Stimulated activated CD8-positive, alpha-beta memory T cell treated with anti-CD3 and anti-CD28 coated beads, Interleukin-7, amount 100 ng/mL, for 1 hour (primary cell): ENCODE measurements at places on chromosomes 13 and 19.

- DNase-seq, result no peak
Observed at GRCh38 chr13:51681037-51681678, 96.9 kb downstream of the WDFY2 start.

GRCh38 chr13:79591493-79591892, 110.5 kb downstream of the NDFIP2 start:
- DNase-seq, result no peak

GRCh38 chr13:109251956-109252355, 534.4 kb downstream of the IRS2 start:
- no peak for DNase-seq

GRCh38 chr13:99305158-99305557, 2.0 kb downstream of the GPR183 start:
- no peak for DNase-seq

GRCh38 chr13:71517004-71517403, 350.0 kb downstream of the DACH1 start:
- DNase-seq, result no peak

GRCh38 chr13:27311518-27312210, 41.0 kb downstream of the RASL11A start:
- DNase-seq, result no peak

GRCh38 chr13:98890186-98890585, 87.7 kb downstream of the DOCK9 start:
- no peak for DNase-seq

GRCh38 chr19:674282-675151, 1.7 kb upstream of the FSTL3 start:
- DNase-seq, result no peak

DNA sequence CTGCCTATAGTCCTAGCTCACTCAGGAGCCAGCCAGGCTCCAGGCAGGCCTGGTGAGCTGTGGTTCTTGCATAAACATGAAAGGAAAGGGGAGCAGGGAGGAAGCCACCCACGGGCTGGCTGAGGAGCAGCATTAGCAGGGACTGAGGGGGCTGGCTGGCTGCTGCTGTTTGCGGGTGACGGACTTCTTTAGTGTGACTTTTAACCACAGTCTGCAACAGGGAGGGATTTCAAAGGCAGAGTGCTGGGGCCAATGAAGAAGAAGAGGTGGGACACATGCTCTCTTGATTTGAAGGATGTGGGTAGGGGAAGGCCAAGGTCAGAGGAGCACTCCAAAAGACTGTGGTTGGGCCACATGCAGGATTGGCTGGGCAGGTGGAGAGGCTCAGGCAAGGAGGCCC, 223.0 kb downstream of the DNAJC15 start:
- DNase-seq, result no peak

DNA sequence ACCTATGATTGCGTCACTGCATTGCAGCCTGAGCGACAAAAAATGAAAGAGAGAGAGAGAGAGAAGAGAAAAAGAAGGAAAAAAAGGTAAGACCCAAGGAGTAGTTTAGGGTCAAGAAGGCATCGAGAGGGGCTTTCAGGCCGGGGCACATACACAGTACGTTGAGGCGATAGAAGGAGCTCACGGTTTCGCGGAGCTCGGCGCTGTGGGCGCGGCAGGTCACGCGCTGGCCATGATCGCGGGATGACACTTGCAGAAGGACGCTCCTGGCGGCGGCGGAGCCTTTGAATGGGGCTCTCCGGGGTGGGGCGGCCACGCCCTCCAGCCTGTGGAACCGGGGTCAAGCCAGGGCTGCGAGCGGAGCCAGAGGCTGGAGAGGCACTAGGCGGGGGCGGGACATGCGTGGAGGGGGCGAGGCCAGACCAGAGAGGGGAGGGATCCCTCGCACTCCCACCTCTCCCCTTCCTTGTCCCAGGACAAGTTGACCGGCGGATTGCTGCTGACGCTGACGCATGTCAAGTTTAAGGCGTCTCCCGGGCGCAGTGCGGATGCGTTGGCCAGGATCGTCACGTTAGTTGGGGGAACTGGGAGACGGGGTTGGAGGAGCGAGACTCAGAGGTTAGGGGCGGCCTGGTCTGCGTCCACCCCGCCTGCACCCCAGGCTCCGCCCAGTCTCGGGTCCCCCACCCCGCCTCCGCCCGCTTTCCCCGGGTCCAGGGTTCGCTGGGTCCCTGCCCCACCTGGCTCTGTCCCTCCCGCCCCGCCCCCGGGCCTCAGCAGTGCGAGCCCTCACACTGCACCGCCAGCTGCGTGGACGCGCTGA, 6.9 kb downstream of the NPHS1 start:
- no peak for DNase-seq

DNA sequence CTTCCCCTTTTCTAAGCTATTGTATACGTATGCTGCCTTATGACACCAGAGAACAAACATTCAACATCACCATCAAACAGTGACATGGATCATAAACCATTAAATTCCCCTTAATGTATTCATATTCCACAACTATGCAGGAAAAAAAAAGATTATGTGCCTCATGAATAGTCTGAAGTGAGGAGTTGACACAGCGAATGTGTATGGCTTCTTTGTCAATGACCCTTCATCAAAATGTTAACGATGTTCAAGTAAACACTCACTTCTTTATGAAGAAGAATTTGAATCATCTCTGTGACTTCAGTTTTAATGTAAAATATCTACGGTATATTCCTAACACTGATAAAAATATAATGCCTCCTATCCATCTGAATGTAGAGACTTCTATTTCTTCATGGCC, 44.6 kb downstream of the SMAD9 start:
- DNase-seq, result no peak

- no peak for DNase-seq
Observed at GRCh38 chr13:80547341-80547740, 206.4 kb upstream of the SPRY2 start.

DNA sequence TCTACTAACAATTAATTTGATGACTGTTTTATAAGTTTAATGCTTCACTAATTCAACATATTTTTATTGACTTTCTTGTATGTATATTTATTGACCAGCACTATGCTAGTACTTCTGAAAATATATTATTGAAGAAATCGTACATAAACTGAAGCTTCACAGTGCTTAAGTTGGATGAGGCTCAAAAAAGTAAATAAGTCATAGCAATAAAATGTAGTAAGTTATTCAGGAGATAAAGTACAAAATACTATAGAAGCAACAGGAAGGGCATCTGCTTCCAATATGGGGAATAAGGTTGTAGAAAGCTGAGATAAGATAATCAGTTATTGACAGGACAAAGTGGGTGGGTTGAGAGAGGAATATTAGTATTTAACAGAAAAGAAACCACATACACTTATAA, 944.9 kb upstream of the MIR17HG start:
- no peak for DNase-seq

GRCh38 chr19:39413272-39413910, 922 bp downstream of the PLEKHG2 start:
- DNase-seq, result no peak

- no peak for DNase-seq
Observed at GRCh38 chr19:383040-383439, 25.9 kb downstream of the C2CD4C start.

DNA sequence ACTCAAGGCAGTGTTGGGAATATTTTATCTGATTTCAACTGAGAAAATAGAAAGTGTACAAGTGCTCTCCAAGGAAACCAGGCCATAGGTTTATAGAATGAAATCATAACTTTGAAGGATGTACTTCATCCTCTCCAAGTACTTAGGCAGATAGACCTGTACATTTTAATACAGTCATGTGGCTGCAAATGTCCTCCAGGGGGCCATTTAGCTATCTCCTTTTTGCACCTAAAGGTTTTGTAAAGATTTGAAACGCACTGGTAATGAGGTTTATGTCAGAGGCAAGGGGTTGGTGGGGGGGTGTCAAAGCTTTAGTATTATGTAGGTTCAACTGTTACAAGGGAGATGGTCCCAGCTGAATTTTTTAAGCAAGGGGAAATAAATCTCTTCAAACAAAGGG, 364.4 kb downstream of the DCT start:
- no peak for DNase-seq
